ENCODE measurements at places on chromosomes 4 and X.

GRCh38 chr4:143986180-143986579 is 33.0 kb downstream of the GYPB start:
- no peak for DNase-seq

GRCh38 chr4:151717314-151717713 is 43.5 kb downstream of the GATB start:
- no peak for DNase-seq

DNA sequence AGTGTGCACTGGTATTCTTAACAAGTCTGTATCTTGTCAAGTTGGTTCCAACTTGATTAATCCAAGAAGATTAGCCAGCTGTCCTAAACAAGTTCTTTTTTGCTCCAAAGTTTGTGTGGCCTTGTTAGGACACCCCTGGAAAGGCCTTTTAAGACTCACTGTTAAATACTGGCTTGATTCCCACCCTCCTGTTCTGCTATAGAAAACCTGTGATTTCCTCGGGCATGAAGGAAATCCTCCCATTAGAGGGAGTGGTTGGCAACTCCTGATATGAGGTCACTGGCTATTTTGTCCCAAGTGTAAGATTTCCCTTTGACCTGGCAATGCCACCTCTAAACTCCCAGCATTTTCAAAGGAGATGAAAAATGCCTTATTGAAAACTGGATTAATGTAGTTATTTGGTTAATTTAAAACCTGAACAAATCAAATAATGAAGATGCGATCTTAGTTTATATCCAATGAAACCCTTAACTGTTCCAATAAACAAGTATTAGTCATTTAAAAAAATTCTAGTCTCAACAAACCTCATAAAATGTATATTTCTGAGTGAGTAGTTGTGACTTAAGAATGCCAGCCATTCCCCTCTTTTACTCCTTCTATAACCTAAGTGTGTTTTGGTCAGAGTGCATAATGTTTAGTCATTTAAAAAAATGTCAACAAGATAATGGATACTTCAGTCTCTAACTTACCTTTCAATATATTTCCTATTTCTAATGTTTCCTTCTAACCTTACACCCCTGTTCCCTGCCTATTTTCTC is 94.4 kb downstream of the NPNT start:
- no peak for DNase-seq

DNA sequence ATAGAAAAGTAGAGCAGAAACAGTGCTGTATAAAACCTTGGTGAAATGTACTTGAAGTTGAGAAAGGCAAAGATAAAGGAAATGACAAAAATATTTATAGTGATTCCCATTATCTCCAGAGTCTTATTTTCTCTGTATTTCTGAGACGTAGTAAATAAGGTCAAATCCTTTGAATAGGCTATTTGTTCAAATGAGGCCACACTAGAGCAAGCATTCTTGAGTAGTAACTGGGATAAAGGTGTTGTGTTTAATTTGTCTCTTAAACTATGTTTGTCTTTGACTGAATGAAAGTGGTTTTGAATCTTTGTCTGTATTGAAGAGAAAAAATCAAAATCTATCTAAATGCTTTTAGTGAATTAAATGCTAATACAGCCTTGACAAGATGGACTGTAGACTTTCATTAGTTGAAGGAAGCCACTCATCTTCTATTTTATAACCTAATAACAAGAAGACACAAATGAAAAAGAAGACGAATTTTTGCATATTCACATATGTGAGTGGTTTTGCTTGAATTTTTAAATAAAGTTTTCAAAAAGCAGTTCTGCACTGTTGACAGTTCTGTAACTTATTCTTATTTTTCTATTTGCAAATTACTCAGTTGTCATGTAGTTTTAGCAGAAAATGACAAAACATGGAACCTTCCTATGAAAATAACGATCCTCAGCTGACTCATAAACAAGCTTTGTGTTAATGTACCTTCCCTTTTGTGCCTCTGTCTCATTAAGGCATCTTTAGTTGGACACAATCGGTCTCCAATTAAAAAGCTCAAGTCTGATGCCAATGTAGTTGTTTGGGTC is 94.8 kb upstream of the PCDH18 start:
- no peak for DNase-seq

- peak; percentile 82 for DNase-seq
Measured at GRCh38 chr4:1809754-1810502, 16.8 kb downstream of the FGFR3 start.

DNA sequence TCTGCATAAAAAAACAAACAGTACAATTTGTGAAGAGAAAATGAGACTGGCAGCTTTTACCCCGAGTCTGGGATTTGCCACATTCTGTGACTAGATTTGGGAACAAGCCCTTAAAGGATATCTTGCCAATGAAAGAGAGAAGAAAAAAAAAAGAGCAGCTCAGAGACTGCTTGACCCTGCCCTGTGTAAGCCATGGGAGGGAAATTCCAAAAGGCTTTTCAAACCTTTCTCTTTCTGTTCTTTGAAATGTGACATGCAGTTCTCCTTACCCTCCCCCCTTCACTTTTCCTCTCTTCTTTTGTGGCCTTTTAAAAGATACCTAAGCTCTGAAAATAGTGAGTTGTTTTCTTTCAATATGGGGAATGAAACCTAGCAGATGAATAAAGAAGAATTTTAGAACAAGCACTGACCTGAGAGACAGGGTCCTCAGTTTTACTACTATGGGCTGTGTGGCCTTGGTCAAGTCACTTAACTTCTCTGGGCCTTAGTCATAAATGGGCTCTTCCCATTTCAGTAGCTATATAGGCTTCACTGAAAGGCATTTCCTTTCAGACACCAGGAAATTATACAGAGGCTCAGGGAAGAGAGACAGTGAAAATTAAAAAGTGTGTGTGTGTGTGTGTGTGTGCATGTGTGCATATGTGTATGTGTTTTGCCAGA is 5.1 kb downstream of the CCDC160 start:
- DNase-seq = no peak

DNA sequence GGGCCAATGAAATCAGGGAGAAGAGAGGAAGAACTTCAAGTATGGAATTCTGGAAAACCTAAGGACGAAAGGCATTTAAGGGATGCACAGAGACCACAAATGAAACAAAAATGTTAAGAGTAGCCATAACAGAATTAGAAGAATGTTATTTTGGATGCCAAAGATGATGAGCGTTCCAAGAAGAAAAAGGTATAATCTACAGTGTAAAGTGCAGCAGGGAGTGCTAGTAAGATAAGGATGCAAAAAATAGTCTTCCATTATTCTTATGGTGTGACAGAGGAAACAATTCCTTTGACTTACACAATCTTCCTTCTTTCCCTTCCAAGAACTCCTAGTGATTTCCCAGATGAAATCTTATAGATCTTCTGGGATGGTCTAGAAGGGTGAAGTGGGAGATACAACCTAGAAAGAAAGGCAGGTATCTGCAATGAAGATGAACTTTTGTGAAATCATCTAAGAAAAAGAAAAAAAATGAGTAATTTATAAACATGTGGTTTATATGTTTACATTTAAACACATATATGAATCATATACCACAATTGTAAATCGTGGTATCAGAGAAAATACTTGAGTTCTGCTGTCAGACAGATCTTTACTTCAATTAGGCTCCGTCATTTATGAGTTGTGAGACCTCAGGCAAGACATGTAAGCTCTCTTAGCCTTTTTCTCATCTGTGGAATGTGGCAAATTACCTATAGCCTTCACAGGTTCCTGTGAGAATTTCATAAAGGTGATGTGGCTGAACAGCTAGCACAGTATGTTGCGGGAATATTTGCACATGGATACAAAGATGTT is 8.1 kb downstream of the MORF4L2 start:
- DNase-seq = peak; percentile 7

DNA sequence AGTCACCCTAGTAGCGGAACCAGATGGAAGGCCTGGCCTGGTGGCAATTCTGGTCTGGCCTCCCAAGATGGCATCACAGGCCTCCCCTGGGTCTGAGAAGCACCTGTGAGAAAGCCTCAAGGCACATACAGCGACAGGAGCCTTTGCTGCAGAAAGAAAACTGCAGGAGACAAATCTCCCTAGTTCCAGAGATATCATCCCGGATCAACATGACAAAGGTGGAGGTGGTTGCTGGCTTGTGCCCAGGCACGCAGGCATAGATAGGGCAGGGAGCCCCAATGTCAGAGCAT is 93.6 kb downstream of the BCOR start:
- no peak for DNase-seq

DNA sequence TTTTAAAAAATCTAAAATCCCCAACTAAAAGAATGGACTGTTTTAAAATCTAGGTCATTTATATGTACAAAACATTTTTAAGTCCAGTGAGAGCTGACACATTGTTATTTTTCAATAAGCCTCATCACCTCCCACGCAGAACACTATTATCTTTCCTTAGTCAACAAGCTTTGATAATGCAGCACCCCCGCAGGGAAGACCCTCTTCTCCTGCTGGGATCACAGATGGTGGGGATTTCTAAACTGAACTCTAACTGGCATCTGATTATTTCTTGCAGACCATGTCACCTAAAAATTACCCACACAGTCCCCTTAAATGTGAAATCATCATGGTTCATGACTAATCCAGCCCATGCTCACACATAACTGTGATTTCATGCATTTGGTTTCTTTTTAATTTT is 11.6 kb downstream of the SYTL4 start:
- DNase-seq = peak; percentile 7

GRCh38 chrX:43655151-43656004 is 721 bp upstream of the MAOA start:
- DNase-seq = peak; percentile 39

GRCh38 chrX:57286507-57287251 is at the start of gene FAAH2:
Gene FAAH2, plus strand, starts transcription at chrX:57286706. Its CDS starts 120 bp downstream, at chrX:57286826.
- no peak for DNase-seq

DNA sequence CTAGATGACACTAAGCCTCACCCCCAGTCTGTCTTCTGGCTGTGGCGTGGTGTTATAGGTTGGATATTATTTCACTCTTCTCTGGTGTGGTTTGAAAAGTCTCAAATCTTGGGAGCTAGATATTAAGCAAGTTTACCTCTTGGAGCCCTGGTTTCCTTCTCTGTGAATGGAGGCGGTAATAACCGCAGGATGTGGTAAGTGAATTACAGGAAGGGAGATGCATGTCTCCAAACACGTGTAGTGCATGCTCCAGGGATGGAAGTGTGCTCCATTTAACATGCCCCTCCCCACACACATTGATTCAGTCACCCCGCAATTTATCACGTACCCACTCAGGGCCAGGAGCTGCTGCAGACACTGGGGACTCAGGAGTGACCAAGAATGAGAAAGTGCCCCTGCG is 4.9 kb downstream of the ZNF275 start:
- no peak for DNase-seq

DNA sequence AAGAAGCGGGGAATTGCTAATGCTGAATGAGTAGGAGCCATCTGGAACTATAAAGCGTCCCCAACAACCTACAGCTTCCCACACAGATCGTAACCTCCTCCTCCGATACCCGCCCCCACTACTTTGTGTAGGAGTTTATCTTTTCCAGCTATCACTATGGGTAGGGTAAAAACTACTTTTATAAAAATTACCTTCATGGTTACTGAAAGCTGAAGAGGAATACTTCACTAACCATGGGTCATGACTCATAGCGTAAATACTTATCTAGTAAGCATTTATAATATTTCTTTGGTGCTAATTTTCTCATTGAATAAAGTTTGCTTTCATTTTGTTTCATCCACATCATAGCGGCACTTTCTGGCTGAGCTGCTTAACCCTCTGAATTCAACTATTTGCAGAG is 79.4 kb upstream of the TNIP3 start:
- DNase-seq = no peak

DNA sequence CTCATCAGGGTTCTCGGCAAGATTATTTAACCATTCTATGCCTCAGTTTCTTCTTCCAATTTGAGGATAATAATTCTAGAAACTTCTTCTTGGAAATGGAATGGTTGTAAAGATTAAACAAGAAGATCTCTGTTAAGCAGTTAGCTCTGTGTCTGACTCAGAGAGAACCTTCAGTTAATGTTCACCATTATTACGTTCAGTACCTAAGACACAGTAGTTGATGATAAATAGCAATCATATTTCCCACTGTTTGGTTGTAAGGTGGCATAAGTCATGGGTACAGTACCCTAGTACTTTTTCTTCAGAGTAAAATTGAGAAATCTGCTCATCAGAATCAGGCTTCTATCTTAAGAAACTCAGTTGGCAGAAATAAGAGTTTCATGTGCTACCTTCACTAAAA is 366.5 kb upstream of the BOD1L1 start:
- DNase-seq = no peak

- DNase-seq = peak; percentile 6
Measured at GRCh38 chr4:19971829-19972228, 279.9 kb upstream of the SLIT2 start.

GRCh38 chrX:153554519-153555167 is 37.2 kb downstream of the ATP2B3 start:
- DNase-seq = peak; percentile 38

DNA sequence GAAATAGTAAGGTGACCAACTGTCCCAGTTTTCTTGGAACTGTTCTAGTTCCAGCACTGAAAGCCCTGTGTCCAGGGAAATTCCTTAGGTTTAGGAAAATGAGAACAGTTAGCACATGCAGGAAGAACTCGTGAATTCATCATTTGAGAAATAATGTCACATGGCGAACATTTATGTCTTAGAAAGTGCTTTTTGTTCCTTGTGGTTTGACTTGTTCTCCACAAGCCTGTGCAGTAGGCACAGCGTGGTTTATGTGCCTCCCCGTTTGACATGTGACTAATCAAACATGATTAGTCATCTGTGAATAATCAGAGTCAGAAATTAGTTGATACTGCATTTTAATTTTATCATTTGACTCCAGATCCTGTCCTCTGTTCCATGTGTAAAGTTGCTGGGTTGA is 556.0 kb upstream of the CPEB2 start:
- no peak for DNase-seq

DNA sequence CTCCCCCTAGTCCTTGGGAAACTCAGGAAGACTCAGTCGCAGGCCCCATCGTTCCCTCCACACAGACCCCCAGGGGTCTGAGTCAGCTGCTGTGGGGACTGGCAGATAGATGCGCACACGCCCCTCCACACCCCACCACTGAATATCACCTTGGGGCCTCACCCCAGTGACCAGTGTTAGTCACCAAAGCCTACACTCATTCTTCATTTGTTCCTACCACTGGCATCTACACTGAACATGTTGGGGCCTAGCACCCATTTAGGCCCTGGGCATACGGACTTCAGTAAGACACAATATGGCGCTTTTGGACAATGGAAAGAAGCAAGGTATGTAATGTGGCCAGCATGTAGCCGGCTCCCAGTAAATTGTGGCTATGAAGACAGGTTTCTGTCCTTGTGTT is 154.1 kb upstream of the PJA1 start:
- peak; percentile 3 for DNase-seq

- no peak for DNase-seq
Measured at GRCh38 chr4:139457318-139457717, 3.4 kb downstream of the RAB33B start.

- no peak for DNase-seq
Measured at GRCh38 chrX:65707151-65707550, 39.7 kb downstream of the MSN start.

- peak; percentile 54 for DNase-seq
Measured at GRCh38 chr4:141713771-141714445, 77.5 kb downstream of the IL15 start.

GRCh38 chrX:40088803-40089540 is 8.8 kb downstream of the BCOR start:
- DNase-seq = no peak

DNA sequence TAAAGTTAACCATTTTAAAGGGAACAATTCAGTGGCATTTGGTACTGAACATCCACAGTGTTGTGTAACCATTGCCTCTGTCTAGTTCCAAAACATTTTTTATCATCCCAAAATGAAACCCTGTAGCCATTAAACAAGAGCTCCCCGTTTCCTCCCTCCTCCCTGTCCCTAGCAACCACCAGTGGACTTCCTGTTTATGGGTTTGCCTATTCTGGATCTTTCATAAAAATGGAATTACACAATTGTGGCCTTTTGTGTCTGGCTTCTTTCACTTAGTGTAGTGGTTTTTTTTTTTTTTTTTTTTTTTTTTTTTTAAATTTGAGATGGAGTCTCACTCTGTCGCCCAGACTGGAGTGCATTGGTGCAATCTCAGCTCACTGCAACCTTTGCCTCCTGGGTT is 11.6 kb downstream of the RBMX2 start:
- DNase-seq = no peak
